ENCODE measurements at places on chromosomes 16 and 17.

GRCh38 chr17:46756081-46756735 lies 62.3 kb downstream of the WNT3 start:
- no peak for DNase-seq

DNA sequence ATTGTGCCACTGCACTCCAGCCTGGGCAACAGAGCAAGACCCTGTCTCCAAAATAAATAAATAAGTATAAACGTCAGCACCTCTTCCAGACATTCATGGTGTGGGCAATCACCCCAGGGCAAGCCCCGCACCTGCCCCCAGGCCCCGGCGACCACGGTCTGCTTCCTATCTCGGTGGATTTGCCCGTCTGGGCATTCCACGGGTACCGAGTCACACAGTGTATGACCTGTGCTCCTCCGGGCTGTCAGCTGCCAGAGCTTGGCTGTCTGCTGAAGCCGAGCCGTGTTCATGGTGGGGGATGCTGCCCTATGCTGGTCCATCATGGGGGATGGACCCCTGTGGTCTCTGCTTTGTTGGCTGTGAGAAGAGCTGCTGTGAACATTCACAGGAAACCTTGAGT lies 15.4 kb downstream of the CYBC1 start:
- no peak for DNase-seq

- no peak for DNase-seq
Observed at GRCh38 chr16:28964072-28964471, 10.5 kb upstream of the SPNS1 start.

DNA sequence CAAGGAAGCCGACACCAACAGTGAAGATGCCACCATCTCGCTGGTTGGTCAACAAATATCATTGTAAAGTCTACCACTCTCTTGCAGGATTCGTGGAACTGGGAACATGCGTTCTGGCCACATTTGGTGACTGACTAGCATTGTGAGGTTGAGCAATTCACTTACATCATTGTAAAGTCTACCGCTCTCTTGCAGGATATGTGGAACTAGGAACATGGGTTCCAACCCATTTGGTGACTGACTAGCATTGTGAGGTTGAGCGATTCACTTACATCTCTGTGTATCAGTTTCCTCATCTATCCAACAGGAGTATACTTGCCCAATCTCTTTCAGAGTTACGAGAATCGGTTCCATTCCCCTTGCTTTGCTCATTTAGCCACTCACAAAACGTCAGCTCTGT lies 42.6 kb upstream of the RPH3AL start:
- DNase-seq = no peak

DNA sequence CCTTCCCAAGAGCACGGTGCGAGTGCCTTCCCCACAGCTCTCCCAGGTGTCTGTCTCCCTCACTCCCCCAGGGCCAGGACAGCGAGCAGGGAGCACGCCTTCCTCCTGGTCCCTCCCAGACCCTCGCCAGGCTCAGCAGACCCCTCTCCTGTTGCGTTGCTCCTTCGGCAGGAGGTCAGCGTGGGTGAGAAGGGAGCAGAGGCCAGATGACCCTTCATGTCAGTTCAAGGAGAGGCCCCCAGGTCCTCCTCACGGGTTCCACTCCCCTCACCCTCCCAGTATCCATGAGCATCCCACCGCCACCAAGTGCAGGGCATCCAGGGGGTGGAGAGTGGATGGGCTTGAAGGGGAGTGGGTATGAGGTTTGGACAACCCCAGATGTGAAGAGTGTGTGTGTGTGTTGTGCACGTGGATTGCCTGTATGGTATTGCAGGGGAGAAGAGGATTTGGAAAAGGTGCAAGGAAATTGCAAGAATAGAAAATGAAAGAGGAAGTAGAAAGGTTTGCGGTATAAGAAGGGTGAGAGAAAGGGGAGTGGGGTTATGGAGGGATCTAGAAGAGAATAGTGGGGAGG lies 17.7 kb downstream of the SGCA start:
- peak; percentile 9 for DNase-seq

DNA sequence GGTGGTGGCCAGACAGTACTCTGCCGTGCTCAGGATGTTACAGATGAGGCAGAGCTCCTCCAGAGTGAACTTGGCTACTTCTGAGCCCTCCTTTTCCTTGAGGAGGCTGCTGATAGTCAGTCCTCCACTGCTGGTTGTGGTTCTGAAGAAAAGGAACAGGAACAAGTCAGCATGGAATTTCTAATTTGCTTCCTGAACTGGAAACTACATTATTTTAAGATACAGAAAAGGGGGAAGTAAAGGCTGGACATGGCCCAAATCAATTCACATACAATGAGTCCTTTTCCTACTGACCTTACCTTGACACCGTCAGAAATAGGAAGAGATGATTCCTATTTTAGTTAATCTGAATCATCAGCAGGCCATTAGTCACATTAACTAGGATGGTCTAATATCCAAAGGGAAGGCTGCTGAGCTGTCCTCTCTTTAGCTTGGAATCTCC lies 154.2 kb downstream of the VPS53 start:
- DNase-seq = no peak

GRCh38 chr16:3986235-3986544 lies 105.7 kb upstream of the CREBBP start:
- no peak for DNase-seq

DNA sequence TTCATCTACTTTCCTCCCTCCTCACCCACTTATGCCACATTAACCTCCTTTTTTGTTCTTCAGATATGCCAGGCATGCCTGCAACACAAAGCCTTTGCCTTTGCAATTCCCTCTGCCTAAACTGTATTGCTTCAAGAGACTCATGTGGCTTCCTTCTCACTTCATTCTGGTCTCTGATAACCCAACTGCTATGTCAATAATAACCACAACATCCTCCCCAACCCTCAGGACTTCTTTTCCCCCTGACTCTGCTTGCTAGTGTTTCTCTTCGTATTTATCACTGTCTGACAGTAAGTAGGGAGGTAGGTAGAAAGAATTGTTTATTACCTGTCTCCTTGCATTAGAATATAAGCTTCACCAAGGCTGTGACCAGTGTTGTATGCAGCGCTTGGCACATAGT lies 22.4 kb downstream of the RBL2 start:
- no peak for DNase-seq

GRCh38 chr17:4501295-4501949 lies 2.7 kb downstream of the SPNS2 start:
- no peak for DNase-seq

GRCh38 chr17:77585142-77585860 lies 373.2 kb upstream of the TNRC6C start:
- DNase-seq = no peak

- DNase-seq = no peak
Observed at GRCh38 chr16:67542464-67542863, 13.8 kb downstream of the RIPOR1 start.

All from right kidney (tissue), 9 donors.